ENCODE measurements at places on chromosomes 3 and 15.

GRCh38 chr3:16332904-16333426 lies 68.0 kb downstream of the OXNAD1 start:
- no peak for DNase-seq

- DNase-seq: no peak
Measured at GRCh38 chr3:149466192-149466591, 8.3 kb upstream of the TM4SF4 start.

DNA sequence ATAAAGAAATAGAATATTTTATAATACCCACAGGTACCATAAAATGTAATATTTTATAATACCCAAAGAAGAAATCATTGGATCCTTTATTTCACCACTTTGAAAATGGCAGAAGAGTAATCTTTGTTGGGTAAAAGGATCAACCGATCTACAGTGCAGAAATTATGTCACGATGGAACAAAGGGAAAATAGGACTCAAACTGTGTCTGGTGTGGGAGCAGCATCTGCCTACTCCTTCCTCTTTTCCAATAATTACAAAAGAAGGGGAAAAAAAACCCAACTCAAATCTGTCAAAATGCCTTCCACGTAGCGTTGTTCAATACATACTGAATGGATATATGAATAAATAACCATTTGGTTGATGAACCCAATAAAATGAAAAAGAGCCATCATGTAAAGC lies 492.6 kb upstream of the TBL1XR1 start:
- DNase-seq: no peak

DNA sequence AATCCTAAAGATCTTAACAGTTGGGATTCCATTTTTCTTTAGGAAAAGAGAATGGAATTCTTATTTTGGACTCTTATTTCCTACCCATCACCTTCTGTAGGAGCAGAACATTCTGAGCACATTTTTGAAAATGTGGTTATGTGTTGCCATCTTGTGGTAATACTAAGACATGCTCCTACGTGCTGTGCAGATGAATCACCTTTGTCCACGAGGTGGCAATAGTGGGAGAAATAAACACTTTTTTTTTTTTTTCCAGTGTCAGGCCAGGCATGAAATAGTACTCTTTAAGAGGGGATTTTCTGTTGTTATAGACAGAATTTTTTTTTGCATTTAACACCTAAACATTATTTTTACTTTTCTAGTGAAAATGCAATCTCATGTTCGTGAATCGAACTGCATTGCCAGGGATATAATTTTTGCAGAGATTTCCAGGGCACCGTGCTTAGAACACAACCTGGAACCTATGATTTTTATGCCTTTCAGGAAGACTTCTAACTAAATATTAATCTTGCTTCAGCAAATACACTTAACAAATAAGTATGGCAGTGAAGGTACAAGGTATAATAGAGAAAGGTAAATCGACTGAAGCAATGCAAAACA lies 196.6 kb downstream of the GAP43 start:
- DNase-seq: peak; percentile 77

DNA sequence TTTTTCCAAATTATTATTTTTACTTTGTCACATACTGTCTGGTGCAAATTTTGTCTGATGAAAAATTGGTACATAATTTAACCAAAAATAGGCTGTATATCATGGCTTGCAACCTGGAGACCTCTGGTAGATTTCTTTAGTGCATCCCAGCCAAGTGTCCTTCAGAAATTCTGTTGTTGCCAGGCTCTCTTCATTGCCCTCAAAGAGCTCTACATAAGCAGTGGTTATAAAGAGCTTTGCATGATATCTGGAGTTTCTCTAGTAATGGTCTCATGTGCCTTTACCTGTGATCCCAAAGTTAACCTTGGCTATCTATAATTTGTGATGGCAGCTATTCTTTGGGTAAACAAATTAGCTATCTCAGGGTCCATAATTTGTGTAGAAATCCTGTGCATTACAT lies 157.7 kb downstream of the MBNL1 start:
- no peak for DNase-seq

DNA sequence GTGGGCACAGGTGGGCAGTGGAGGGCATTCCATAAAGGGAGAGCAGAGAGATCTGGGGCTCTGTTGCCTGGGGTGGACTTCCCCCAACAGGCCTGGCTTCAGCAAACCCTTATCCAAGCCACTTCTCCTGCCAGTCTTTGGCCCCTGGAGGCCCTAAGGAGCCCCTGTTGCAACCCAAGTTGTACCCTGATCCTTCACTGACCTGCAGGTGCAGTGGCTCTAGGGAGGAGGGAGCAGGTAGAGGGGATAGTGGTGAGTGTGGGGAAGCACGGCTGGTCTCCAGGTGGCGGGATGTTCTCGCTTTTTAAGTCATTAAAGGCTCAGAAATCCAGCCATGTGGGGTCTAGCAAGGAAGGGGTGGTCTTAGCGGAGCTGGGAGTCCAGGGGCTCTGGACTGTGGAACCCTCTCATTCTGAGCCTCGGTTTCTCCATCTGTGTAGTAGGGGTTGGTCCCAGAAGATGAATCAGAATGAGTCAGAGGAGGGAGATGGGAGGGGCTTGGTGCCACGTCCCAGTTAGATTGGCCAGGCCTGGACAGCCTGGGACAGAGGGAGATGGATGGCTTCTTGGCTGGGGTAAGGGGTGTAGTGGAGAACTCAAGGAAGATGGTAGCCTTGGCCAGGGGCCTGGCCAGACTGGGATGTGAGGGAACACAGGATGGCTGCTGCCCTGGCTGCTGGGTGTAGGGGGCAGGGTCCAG lies 2.6 kb downstream of the ZBTB47 start:
- no peak for DNase-seq

DNA sequence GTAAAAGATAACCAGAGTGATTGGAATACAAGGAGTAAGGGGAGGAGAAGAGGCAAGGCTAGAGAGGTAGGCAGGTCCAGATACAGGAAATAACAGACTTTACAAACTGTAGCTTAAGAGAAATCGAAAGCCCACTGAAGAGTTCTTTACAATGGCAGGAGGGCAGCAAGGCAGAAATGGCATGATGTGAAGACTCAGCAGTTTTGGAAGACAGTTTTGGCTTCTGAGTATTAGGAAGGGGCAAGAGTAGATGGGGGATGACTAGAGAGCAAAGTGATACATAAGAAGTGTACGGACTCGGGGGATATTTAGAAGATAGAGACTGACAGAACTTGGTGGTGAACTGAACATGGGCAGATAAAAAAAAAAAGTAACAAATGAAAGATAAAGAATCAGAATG lies 54.1 kb downstream of the RAD18 start:
- no peak for DNase-seq

GRCh38 chr3:192514081-192514753 lies 213.1 kb downstream of the FGF12 start:
- DNase-seq: no peak
